GDM1 (cell line): ENCODE measurements at places on chromosomes 1 and 21.

GRCh38 chr1:221714227-221715152 is 27.4 kb downstream of the DUSP10 start:
- DNase-seq, result no peak

DNA sequence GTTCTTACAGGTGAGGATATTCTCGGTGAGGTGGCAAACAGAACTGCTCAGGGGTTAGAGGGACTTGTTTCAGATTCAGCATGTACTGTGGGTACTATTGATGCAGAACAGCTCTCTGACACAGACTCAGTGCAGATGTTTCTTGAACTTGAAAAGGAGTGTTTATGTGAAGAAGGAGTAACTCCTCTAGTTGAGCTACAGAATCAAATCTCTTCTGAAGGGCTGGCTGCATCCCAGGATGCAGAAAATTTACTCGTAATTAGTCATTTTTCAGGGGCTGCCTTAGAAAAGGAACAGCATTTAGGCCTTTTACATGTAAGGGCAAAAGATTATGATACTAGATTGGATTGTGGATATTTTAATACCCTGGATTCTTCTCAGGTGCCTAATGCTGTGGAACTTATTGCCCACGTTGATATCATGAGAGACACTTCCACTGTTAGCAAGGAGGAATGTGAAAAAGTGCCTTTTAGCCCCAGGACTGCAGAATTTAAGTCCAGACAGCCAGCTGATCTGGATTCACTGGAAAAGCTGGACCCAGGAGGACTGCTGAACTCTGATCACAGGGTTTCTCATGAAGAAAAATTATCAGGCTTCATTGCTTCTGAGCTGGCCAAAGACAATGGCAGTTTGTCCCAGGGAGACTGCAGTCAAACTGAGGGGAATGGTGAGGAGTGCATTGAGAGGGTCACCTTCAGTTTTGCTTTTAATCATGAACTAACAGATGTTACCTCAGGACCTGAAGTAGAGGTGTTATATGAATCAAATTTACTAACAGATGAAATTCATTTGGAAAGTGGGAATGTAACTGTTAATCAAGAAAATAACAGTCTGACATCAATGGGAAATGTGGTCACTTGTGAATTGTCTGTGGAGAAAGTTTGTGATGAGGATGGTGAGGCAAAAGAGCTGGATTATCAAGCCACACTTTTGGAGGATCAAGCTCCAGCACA is 79.6 kb upstream of the BMP8A start:
- no peak for DNase-seq

DNA sequence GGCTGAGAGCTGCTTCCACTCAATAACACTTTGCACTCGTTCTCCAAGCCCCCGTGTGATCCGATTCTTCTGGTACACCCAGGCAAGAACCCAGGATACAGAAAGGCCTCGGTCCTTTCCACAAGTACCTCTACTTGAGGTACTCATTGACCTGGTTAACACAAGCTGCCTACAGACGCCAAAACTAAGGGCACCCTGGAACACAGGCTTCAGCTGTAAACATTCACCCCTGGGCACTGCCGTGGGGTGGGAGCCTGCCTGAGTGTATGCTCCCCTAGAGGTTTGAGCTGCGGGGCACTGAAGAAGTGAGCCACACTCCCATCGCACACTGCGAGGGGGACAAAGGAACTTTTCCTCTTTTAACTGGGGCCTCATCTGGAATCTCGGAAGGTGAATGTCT is 30.5 kb downstream of the LRRC3 start:
- no peak for DNase-seq

DNA sequence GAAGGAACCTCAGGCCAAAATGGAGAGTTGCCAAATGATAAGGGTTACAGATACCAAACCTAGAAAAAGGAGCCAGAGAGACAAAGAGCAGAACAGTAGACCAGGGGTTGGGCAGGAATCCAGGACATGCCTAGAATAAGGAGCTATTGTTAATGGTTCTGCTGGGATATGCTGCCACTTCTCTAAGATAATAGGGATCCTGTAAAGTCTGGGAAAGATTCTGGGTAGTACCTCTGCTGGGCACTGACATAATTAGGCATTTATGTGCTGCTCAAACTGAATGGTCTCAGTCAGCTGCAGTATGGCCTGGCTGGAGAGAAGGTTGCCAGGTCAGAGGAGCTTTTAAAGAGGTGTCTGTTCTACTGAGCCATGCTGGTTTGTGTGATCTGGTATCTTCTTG is 19.9 kb upstream of the NRIP1 start:
- DNase-seq, result no peak

DNA sequence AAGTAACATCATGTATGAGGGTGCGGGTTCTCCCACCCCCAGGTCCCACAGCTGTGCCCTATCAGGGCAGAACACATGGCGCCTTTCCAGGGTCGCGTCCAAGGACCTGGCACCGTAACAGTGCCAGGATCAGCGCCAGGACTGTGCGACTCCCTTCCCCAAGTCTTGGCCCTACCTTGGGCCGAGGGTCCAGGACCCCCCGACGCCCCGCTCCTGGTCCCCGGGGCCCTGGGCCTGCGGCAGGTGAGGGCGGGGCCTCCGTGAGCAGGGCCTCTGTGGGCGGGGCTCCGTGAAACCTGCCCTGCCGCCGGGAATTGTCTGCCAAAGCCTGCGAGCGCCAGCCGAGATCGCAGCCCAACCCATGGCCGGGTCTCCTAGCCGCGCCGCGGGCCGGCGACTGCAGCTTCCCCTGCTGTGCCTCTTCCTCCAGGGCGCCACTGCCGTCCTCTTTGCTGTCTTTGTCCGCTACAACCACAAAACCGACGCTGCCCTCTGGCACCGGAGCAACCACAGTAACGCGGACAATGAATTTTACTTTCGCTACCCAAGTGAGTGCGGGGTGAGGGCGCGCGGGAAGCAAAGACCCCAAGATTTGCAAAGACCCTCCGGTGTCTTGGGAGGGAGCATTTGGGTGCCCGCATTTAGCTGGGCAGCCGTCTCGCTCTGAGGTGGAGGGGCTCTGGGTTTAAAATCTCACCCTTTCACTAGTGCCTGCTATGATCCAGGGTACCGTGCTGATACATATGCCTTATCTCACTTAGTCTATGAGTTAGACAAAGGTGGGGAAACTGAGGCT is at the start of gene RHBG:
Gene RHBG (plus strand): TSS at position 323 of the 796 bp plus-strand sequence. CDS start 39 bp downstream, at position 362.
- DNase-seq, result no peak

- DNase-seq, result no peak
Measured at GRCh38 chr1:9730096-9730901, 78.8 kb downstream of the PIK3CD start.

- DNase-seq, result no peak
Measured at GRCh38 chr1:52460694-52461093, 56.3 kb downstream of the PRPF38A start.

- peak; percentile 4 for DNase-seq
Measured at GRCh38 chr1:113930499-113931161, 1.5 kb downstream of the HIPK1 start.

DNA sequence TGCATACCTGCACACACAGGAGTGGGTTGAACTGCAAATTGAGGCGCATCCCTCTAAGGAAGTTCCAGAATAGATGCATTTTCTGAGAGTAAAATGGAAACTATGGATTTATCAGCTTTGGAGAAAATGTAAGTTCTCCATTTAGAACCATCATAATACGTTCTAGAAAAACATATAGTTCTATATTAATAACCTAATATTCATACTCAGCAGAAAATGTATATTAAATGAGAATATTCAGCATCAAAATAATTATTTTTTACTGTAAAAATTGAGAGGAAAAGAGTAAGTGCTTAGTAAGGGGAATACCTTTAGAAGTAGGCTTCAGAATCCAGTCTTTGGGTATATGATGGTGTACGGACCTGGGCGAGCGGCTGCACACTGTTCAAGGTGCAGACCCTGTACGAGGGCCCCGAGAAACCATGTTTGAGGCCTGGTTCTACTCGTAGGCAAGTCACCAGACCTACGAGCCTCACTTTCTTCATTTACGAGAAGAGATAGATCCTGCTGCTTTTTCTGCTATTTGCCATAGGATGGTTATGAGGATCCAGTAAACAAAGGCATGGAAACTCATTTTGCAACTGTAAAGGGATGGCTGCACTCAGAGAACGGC is 6.8 kb downstream of the CD247 start:
- no peak for DNase-seq
